Activated CD4-positive, alpha-beta T cell treated with anti-CD3 and anti-CD28 coated beads, Interleukin-2, amount 50 U/mL, for 4 hours (primary cell): ENCODE measurements at places on chromosomes 16 and 17.

DNA sequence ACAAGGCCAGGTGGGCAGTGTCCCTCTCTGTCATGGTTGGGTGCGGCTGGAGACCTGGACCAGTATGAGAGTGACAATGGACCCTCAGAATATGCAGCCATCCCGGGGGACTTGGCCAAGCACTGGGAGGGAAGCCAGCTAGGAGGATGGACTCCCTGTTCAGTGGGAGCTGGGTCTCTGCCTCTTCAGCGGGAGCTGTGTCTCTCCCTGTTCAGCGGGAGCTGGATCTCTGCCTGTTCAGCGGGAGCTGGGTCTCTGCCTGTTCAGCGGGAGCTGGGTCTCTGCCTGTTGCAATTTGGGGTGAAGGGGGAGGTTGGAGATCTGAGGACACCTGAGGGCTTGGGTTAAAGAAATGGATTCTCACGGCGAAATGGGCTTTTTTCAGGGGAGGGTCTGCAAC is 3.8 kb upstream of the PRSS33 start:
- DNase-seq, result no peak

DNA sequence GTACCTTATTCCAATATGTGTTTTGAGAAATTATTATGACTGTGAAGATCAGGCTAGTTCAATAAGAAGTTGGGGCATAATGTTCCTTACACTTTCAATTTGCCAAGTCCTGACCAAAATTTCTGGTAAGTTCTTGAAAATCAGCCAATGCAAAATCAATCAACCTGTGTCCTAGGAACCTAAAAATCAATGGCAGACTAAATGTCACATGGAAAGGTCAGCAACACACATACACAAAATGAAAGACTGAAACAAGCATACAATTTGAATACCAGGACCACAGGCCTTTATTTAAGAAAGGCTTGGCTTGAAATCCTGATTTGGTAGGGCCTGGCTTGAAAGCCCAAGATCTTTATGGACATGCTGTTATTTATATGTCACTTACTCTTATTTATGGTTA is 155.5 kb upstream of the ZKSCAN2 start:
- no peak for DNase-seq

- DNase-seq, result no peak
Measured at GRCh38 chr17:5100832-5101231, 10.8 kb downstream of the ZNF232 start.

GRCh38 chr17:45852535-45853297 is 8.0 kb downstream of the SPPL2C start:
- peak; percentile 51 for DNase-seq

GRCh38 chr16:12291989-12292759 is 315.6 kb downstream of the SNX29 start:
- no peak for DNase-seq
